ENCODE measurements at places on chromosomes 16 and 17.

GRCh38 chr16:88077328-88078108, 126.3 kb downstream of the BANP start:
- DNase-seq = no peak

GRCh38 chr17:79933863-79934652, 94.8 kb upstream of the CBX4 start:
- DNase-seq = peak; percentile 53

- DNase-seq = no peak
Observed at GRCh38 chr17:17740615-17741348, 59.5 kb downstream of the RAI1 start.

DNA sequence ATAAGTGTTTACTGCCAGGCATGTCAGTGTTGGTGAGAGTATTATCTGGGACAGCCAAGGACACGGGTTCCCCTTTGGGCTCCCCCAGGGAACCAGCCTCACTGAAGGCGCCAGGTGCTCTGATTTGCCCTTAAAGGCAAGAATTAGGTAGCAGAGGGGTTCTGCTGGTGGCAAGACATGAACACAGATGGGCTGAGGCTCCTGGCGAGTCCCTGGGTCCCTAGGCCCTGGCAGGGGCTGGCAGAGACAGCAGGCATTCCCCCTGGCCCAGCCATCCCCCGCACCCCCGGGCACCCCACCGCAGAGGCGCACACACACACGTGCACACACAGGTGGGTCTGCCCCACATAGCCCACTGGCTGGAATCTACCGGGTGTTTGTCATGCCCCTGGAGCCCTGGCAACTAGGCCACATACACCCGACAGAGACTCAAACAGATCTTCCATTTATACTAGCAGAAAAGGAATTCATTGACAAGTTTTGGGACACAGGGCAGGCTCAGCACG, 153.3 kb downstream of the C16orf78 start:
- DNase-seq = no peak

DNA sequence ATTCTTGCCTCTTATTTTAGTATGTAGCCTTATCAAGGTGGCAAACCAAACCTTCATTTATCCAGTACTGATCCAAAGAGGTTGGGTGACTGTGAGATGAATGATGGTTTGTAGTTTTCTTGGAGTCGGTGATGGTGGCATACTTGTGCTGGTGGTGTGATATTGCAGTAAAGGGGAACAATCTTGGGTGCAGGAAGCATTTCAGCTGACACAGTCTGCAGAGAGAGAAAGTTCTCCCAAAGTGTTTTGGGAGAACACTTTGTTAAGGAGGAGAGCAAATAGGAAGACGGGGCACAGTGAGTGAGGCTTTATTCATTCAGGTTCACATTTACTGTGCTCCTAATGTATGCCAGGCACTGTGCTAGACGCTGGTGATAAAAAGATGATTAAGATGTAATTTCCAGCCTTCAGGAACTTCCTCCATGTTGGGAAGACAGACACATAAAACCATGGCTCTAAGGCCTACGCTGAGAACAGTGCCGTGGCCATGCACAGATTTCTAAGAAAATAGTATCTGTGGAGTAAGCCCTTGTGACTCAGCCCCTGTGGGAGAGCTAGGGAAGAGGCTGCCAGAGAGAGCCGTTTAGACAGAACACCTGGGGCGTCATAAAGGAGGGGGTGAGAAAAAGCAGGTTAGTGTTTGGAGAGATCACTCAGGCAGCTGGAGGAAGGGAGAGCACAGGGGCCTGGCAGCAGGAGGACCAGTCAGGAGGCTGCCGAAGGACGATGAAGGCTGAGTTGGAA, 13.8 kb downstream of the HEATR3 start:
- DNase-seq = no peak

DNA sequence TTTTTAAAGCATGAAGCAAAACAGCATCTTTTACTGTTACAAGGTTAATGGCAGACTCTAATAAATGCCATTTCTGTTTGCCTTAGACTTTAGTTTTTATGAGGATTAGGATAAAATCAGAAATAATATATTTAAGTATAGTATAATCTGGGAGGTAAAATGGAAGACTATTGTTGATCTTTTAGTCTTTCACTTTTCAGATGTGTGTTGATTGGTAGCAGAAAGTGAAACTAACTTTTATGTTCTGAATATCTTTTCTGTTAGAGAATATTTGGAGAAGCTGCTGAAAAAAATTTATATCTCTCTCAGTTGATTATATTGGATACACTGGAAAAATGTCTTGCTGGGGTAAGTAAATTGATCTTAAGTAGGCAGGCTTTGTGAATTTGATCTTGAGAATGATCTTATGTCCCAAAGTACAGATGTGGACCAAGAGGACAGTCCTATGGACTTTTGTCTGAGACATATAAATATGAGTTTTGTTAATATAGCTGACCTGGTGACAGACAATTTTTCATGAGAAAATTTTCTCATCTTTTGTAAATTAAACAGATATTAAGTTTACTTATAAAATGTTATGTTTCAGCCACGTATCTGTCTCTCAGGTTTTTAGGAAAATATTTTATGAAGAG, 64.1 kb downstream of the NF1 start:
- no peak for DNase-seq

GRCh38 chr17:5531085-5531418, 44.7 kb downstream of the MIS12 start:
- no peak for DNase-seq

DNA sequence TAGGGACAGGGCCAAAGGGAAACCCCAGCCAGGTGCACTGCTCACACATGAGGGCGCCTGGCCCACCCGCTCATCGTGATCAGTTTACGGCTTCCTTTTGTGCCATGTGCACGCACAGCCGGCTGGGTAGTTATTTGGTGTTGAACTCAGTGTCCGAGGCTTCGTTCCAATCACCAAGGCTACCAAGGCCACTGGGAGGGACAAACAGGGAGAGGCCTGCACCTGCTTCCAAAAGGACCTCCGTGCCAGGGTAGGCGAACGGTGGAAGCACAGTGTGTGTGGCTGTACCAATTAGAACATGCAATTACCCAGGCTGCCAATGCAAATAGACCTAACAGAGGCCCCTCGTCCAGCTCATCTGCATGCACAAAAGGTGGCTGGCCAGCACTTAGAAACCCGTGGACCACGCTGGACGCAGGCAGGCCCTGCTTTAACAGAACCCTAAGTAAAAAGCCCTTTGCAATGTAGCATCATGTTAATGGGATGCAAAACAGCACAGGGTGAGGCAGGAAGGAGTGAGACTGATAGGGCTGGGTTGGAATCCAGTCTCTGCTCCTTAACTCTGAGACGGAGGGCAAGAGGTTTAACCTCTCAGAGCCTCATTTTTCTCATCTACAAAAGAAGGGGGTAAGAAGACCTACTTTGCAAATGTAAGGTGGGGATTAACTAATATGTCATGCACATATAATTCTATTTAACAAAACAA, 204.0 kb downstream of the XYLT1 start:
- no peak for DNase-seq

DNA sequence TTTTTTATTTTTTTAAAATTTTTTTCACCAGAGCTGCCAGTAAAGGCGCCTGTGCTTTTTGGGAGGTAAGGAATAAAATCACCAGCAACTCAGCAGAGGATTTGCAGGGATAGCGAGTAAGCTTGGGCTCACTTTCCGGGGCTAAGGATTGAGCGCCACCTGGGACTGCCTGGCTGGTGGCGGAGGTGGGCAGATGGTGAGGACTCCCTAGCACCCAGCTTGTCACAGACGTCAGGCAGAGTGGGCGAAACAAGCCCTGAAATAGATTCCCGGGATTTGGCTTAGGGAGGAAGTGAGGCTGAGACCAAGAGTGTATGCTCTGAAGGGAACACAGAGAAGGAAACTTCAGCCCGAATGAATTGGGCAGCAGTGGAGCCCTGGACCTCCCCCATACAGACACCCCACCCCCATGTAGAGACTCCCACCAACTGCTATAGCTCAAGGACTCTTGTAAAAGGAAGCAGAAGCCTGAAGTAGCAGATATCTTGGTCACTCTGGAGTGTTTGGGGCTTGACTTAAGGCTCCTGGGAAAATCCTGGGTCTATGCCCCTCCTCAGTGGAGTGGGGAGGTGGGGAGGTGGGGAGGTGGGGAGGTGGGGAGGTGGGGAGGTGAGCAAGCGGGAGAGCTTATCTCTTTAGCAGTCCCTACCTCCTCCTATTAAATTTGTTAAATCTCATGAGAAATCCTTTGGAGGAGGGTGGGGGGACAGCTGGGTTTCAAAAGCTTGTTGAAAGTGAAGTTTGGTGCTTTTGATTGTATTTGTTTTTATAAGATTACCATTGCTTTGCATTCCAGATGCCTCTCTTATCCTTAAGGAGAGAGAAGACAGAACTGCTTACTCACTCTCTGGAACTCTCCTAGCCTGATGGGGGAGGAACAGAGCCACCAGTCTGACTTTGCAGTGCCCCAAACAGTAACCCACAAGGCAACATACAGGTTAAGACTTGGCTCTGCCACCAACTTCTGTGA, 8.2 kb downstream of the ARL4D start:
- DNase-seq = no peak

DNA sequence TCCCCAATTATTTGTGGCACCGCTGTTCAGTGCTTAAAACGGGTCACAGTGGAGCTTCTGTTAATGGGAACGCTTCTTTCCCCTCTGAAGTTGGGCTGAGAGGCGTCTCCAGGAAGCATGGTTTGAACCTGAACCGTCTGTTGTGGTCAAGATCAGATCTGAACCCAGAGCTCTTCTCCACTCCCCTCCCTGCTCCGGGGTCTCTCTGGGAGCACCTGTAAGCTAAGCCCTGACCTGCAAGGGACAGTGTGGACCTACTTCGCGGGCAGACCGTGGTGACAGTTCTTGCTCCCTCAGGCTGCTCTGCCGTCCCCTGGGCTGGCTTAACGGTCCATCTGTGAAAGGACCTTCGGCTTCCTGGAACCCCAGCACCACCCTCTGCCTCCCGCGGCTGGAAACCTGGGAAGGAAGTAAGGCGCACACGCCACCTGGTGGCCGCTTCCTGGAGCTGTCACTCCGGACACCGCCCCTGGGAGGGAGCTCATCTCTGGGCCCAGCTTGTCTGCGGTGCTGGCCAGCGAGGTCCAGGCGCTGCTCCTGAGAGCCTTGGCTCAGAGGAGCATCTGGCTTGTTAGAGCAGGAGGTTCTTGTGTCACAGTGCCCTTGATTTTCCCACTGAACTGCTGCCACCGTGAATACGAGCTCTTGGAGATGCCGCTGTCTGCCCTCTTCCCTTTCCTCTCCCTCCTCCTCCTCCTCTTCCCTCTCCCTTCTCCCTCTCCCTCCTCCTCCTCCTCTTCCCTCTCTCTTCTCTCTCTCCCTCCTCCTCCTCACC, 518.5 kb upstream of the EEF2KMT start:
- peak; percentile 43 for DNase-seq

DNA sequence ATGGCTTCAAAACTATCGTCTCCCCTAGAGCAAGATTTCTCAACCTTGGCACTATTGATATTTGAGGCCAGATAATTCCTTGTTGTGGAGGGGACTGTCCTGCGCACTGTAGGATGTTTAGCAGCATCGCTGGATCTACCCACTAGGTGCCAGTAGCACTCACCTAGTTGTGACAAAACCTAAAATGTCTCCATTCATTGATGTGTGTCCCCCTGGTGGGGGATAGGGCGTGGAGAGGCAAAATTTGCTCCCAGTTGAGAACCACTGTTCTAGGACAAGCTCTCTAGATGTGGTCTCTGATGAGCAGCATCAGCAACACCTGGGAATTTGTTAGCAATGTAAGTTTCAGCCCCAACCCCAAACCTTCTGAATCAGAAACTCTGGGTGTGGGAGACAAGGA, 259.0 kb downstream of the XYLT1 start:
- no peak for DNase-seq

- no peak for DNase-seq
Observed at GRCh38 chr16:74064120-74064735, 232.4 kb upstream of the PSMD7 start.

DNA sequence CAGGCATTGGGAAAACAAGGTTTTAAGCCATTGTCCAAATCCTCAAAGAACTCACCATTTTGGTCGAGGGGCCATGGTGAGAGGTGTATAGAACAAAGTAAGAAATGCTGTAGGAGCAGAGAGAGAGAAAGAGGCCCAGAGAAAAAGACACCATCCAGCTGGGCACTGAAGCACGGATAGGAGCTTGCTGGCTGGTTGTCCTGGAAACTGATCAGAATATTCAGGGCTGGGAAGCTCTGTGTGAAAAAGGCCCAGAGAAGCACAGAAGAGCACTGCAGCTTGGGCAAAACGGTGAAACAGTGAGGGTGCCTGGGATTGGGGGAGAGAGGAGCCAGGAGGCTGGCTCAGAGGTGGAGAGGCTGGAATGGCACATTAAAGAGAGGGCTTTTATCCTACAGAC, 16.5 kb downstream of the HS3ST3B1 start:
- no peak for DNase-seq
